Esophagus muscularis mucosa (tissue), 4 donors: ENCODE measurements at places on chromosomes 2 and 18. TPM values are rescaled to one million over a fixed set of nuclear protein-coding genes. Genes with fewer than 3 reads are reported as not detected.

The CCDC68 gene
- 2.6 TPM for total RNA-seq

The PLB1 gene
- total RNA-seq = 6.6 TPM

The PPIG gene
- 26.5 TPM for total RNA-seq

The DOK6 gene
- total RNA-seq = 1.4 TPM

The COL5A2 gene
- total RNA-seq = 68.5 TPM

The REG1A gene
- total RNA-seq = 0.45 TPM

DNA sequence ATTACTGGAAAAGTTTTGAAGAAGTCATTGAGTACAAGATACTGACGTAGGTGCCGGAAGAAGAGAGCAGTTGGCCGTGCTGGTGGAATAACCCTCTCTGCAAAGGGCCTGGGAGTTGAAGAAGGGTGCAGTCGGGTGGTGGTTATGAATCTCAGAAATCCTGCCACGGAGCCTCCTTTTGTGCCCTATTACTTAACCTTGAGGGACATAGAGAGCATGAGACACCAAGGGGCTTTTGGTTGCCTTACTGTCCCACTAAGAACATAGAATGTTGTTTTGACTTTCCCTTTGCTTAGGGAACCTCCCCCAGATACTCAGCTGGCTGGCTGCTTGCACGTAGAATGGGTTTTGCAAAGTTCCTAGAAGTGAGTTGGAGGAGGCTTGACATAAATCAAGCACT is 1.3 kb upstream of the CD28 start:
- H3K27ac ChIP-seq = no peak overlapping the region
- no peak overlapping the region for H3K4me3 ChIP-seq
- no peaks in the 10 kb centered on the region for H3K36me3 ChIP-seq
- no peaks in the 10 kb centered on the region for H3K27me3 ChIP-seq
- no peak for DNase-seq

DNA sequence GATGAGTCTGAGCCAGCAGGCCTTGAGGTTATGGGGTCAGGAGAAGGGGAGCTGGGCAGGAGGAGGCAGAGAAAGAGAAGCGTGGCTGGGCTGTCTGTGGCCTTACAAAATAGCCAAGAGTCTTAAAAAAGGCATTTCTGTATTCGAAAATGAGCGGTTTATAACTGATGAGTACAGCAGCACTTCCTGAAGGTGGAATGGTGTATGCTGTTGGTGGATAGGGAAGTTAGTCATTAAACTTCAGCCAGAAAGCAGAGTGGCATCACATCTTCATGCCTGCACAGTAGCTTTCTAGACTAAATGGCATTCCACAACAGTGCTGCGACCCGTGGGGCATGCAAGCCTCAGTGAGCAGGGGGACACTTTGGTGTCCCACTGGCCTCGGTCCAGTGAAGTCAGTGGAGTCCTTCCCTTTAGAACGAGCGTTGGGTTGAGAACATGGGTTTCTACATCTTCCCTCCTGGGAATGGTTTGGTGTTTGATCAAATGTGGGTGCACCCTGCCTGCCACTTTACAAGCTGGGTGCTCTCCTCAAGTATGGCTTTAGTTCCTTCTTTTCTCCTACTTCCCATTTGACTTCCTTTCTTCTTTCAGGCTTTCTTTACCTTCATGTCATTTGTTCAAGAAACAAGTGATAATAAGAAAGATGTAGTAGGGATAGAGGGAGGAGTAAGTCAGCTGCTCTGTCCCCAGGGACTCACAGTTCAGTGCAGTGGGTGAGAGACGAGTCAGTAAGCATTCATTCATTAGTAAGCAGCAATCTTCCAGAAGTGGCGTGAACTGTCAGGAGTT is 96.3 kb downstream of the ARMC9 start:
- H3K36me3 ChIP-seq = peaks cover 64% of the 10 kb centered on the region
- peaks cover 3% of the 10 kb centered on the region for H3K4me1 ChIP-seq
- H3K27ac ChIP-seq = no peak overlapping the region
- no peak overlapping the region for H3K4me3 ChIP-seq
- H3K27me3 ChIP-seq = no peaks in the 10 kb centered on the region

GRCh38 chr2:79569048-79569447 is 56.2 kb downstream of the CTNNA2 start:
- H3K27me3 ChIP-seq = no peaks in the 10 kb centered on the region
- H3K36me3 ChIP-seq = no peaks in the 10 kb centered on the region
- H3K27ac ChIP-seq = no peak overlapping the region
- no peak overlapping the region for H3K4me3 ChIP-seq
- no peaks in the 10 kb centered on the region for H3K4me1 ChIP-seq
- no peak for DNase-seq

DNA sequence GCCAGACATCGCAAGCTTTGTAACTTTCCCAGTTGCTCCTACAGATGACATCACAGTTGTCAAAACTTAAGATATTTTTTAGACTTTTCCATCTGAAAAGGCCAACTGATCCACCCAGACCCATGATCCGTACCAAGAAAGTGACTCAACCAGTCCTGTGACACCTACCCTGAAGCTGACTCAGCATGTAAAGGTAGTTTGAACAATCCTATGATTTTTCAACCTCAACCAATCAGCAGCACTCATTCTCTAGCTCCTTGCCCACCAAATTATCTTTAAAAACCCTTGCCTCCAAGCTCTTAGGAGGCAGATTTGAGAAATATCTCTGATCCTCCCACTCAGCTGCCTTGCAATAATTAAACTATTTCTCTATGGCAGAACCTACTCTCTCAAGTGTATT is 1686.7 kb upstream of the LRRTM1 start:
- no peak overlapping the region for H3K4me3 ChIP-seq
- no peak overlapping the region for H3K27ac ChIP-seq
- no peaks in the 10 kb centered on the region for H3K27me3 ChIP-seq
